ENCODE measurements at places on chromosomes 1 and 21.
A peak's percentile ranks its signal among the peaks of the same experiment; 100 is the strongest.

DNA sequence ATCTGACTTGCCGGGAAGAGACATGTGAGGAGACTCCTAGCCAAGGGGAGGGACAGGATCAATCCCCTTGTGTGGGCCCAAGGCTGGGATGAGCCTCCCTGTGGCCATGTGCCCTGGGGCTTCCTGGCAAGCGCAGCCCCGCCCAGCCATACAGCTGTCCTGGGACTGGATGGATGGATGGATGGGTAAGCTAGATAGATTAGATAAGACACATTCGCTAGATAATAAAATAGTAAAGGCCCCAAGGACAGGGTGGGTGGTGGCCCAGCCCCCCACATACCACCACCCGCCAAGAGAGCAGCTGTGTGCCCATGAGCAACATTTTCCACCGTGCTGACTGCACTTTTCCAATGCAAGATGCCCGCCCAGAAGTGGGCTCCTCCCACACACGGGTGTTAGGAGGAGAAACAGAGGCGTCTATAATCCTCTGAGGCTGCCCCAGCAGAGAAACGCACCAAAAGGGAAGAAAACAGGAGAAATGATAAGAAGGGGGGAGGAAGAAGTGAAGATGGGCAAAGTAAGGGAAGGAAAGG is 25.1 kb downstream of the ZBTB17 start:
- peak; percentile 84 for DNase-seq

- DNase-seq = no peak
Measured at GRCh38 chr1:163131981-163132380, 62.8 kb downstream of the RGS4 start.

GRCh38 chr1:156438278-156438987 is 62.1 kb downstream of the MEF2D start:
- DNase-seq = no peak

GRCh38 chr1:61081686-61082310 is 563 bp upstream of the NFIA start:
- peak; percentile 73 for DNase-seq

DNA sequence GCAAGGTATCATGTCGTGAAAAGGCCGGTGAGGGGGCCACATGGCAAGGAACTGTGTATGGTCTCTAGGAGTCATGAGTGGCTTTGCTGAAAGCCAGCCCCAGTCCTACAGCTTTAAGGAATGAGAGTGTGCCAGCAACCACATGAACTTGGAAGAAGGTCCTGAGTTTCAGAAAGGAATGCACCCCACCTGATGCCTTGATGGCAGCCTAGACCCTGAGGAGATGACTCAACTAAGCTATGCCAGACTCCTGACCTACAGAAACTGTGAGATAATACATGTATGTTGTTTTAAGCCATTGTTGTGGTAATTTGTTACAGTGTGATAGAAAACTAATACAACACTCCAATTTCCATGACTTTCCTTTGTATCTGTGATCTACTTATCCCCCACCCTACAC is 33.5 kb upstream of the AKT3 start:
- DNase-seq = no peak

DNA sequence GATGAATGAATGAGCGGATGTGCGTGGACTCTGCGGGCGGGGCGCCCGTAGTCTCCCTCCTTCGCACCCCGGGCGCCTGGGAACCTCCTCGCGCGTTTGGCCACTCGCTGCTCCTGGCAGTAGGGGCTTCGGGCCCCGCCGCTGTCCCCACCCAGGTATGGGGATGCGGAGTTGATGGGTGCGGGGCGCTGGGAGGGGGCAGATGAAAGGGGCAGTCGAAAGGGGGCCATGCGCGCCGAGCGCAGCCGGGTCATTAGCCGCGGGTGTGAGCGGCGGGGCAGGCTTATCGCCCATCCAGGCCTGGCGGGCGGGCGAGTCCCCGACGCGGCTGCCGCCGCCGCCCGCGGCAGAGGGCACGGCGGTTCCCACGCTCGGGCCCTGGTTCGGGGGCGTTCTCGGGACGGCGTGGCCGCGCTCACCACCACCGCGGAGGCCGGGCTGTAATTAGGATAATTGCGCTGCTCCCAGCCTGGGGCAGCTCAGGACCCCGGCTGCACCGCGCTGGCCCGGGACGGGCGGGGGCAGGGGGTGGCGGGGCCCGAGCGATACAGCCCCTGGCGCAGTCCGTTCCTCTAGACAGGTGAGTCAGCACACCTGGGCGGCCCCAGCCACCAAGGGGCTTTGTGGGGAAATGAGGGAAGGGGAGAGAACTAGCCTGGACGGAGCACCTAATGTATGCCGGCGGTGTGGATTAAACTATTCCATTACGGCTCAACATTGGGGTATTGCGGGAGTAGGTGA is 22.1 kb upstream of the CITED4 start:
- DNase-seq = no peak

DNA sequence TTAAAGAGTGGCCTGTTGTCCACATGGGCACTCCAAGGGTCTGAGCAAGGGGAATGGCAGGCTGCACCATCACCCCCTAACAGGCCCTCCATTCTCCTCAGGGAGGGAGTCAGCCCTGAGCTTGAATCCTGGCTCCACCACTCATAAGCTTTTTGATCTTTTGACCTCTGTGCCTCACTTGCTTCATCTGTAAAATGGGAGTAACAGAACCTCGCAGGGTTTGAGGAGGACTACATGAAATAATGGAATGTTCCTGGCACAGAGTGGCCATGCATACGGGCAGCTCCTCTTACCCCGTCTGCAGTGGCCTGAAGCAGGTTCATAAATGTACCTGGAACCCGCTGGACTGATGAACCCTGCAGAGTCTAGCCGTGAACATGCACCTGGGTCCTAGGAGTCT is 2.1 kb upstream of the XKR8 start:
- no peak for DNase-seq

- peak; percentile 26 for DNase-seq
Measured at GRCh38 chr21:36419996-36420395, 34.8 kb downstream of the CHAF1B start.

- no peak for DNase-seq
Measured at GRCh38 chr1:9855186-9855585, 31.4 kb upstream of the CLSTN1 start.

DNA sequence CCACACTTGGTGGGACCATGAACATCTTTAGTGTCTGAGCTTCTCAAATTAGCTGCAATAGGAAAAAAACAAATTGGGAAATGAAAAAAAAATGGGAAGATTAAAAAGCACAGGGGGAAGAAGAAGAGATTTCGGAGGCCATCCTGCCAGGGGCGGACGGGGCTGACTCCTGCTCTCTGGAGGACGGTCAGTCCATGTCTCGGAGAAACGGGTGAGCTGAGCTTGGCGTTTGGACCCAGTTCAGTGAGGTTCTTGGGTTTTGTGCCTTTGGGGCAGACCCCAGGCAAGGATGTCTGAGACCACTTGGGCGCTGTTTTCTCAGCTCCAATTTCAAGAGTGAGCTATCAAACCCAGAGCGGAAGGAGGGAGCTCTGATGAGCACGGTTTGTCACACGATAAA is 123.9 kb downstream of the PRDM2 start:
- DNase-seq = no peak

Data from activated naive CD4-positive, alpha-beta T cell treated with Interleukin-2 at 50 U/mL for 16 hours (primary cell).